ENCODE measurements at places on chromosomes 5 and 9.

DNA sequence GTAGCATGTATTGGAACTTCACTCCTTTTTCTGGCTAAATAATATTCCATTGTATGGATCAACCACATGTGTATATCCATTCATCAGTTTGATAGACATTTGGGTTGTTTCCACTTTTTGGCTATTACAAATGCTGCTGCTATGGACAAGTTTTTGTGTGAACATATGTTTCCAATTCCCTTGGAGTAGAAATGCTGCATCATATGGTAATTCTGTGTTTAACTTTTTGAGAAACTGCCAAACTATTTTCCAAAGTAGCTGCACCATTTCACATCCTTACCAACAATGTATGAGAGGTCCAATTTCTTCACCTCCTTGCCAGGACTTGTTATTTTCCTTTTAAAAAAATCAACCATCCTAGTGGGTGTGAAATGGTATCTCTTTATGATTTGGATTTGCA lies 8.4 kb downstream of the FRRS1L start:
- DNase-seq = no peak

DNA sequence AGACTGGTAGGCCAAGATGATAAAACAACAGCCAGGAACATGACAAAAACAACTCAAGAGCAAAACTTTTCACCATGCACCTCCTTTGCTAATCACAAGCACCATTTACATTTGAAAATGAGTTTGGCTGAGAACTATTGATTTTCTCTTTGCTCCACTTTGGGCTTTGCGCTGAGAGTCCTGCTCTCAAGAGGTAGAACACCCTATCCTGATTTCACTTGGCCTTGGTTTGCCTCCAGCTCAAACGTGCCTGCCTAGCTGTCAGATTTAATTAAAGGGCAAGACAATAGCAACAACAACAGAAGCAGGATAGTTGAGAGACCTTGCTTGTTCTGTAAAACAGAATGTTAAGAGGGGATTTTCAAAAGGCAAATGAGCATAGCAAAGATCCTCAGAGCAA lies 128.2 kb upstream of the ASTN2 start:
- DNase-seq = no peak

DNA sequence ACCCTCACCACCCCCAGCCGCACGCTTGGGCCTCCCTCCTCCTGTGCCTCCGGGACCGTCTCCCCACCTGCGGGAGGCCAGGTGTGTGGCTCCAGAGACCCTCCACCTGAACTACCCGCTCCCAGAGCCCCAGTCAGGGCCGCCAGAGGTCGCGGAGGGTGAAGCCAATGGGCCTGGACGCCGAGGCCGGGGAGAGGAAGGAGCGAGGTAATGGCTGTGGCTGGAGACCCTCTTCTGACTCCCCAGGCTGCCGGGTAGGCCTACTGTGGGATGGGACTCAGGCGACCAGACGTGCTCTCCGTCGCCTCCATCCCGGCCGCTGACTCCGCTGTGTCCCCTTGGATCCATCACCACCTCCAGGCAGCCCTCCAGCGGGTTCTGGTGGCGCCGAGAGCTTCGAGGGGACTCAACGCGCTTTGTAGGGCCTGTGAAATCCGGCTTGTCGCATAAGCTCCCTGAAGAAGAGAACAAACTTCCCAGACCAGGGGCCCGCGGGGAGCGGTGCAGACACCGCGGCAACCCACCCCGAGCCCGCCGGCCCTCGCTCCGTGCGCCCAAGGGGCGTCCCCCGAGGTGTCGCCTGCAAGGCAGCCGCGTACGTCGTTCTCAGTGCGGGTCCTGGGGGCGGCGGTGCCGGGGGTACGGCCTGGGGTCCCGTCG lies 12.6 kb downstream of the IRX2 start:
- DNase-seq = no peak

GRCh38 chr9:129278391-129279237 lies 100.6 kb upstream of the IER5L start:
- DNase-seq = no peak

GRCh38 chr5:78667461-78668103 lies 19.0 kb upstream of the LHFPL2 start:
- no peak for DNase-seq

DNA sequence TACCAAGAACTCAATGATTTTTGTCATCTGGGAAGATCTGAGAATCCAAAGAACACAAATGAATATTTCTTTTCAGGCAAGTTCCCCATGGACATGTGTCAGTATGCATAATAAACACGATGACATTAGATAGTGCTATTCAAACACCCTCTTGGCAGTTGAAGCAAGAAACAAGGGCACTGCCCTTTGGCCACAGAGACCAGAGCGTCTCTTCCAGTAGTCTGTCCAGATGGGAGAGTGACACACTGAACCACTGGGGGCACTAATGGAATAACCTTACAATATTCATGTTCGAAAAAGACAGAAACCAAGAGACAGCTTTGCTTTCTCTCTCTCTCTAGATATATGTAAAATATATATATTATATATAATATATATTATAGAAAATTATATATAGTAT lies 301.9 kb downstream of the CTNND2 start:
- DNase-seq = no peak

DNA sequence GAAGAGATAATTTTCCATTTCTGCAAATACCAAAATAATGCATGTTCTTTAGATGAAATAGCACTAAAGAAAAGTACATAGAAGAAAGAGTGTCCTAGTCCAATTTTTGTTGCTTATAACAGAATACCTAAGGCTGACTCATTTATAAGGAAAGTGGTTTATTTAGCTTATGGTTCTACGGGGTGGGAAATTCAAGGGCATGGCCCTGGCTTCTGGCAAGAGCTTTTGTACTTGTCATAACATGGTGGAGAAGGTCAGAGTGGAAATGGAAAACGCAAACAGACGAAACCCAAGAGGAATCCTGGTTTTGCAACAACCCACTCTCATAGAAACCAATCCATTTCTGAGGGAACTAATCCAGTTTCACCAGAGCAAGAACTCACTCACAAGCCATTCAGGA lies 283.7 kb downstream of the CSNK1G3 start:
- DNase-seq = no peak

DNA sequence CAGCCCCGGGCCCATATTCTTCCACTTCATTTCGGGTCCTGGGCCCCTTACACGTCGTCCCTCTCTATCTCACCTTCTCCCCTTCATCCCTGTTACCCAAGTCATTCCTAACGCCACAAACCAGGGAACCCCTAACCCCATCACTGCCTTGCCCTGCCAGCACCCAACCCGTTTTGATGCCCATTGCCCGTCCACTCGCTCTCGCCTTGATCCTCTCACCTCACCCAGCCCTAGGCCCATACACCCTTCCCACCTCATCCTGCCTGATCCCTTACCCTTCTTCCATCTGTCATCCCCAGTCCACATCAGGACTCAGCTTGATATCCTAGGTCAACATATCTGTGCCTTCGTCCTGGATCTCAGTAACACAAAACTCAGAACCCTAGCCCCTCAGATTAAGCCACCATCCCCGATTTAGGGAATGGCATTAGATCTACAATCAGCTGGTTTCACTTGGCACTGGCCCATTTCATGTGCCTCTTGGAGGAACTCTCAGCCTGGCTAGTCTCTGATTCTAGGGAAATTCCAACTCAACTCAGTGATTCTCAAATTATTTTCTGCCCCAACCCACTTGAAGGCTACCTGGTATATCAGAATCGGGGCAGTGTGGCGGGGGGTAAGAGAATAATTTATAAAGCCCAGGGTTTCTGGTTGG lies 489 bp downstream of the CHMP5 start:
- DNase-seq = no peak

DNA sequence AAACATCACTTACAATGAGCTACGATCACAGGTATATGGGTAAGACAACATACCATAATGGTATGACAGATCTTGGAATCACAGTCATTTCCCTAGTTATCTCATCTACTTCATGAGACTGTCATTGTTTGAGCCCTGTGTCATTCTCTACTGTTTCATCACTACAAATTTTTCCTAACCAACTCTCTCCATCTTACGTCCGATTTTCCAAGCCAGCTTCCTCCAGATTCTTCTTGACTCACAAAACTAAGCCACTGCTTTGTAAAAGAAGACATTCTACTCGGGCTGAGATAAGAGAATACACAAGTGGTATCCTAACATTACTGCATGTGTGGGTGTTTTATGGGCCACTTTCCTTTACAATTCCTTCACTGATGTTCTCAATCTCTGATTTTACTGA lies 49.6 kb downstream of the SERINC5 start:
- no peak for DNase-seq

DNA sequence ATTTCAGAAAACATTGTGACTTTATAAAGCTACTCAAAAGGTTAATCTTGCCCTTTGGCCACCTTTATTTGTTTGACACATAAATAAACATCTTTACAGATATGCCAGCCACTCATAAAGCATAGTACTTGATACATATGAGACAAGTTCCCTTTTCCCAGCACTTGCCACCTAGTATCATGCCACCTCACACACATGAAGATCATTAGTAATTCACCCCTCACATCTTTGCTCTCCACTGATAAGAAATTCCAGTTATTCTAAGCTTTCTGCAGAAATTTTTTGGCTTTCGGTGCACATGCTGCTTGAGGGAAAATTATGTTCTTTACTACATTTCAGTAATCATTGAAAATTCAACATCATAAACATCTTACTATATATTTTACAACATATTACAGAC lies 59.1 kb downstream of the DEPDC1B start:
- no peak for DNase-seq

GRCh38 chr9:137031904-137032640 lies at the start of gene FUT7:
Gene FUT7, minus strand, starts transcription at chr9:137032088. Its CDS starts 97 bp downstream, at chr9:137031991.
- no peak for DNase-seq

- no peak for DNase-seq
Observed at GRCh38 chr5:54904425-54904824, 81.0 kb downstream of the ESM1 start.

DNA sequence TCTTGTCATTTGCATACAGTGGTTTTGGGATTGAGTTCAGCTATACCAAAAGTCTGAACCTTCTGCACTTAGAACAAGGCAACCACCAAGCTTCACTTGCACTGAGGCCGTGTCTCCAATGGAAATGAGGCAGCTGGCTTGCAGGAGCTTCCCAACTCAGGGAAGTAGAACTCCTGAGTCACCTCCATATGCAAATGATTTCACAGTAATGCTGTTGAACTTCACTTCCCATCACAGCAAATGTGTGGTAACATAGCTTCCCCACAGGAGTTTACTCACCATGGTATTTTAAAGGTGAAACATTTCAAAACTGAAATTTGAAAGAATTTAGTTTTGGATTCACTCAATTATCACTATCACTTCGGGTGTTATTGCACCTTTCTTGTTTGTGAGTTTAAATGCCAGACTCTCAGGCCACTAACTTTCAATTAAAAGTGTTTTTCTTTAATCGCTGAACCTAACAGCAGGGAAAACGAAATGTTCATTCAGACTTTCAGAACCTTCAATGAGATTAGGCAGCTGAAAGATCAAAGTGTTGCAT lies 9.0 kb downstream of the CD274 start:
- DNase-seq = no peak
